Liver (tissue), 10 donors: ENCODE measurements at places on chromosomes 12 and 14. TPM values are rescaled to one million over a fixed set of nuclear protein-coding genes. Genes with fewer than 3 reads are reported as not detected.

Gene PDZRN4
- total RNA-seq = 1.1 TPM

Gene PDE3A
- 3.8 TPM for total RNA-seq

DNA sequence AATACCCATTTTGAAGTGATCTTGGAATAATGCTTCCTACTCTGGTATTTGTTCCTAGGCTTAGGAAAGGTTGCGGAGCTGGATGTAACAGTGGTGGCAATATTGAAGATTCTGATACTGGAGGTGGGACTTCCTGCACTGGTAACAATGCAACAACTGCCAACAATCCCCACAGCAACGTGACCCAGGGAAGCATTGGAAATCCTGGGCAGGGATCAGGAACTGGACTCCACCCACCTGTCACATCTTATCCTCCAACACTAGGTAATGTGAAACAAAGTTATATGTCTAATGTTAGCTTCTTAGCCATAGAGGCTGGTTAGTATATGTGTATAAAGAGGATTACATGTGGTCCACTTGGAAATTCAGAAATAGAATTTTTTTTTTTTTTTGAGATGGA lies 197.9 kb downstream of the PCNX1 start:
- DNase-seq = no peak

Gene TAS2R7
- 0.42 TPM for total RNA-seq

DNA sequence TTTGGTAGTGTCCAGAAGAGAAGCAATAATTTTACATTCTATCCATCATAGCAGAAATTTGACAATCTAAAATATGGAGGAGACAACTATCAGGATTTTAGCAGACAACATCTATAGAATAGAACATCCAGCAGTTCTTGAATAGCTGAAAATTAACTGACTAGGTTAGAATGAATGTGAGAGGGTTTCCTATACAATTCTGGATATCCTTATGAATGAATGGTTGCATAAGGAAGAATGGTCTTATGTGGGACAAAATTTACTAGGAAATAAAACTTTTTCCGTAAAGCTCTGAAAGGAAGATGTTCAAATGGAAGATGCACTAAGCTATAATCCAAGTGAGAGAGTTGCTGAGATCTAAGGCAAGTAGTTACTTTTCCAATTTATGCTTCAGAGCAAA lies at the start of gene OR6C3:
Gene OR6C3 (plus strand): TSS at position 301 of the 400 bp plus-strand sequence. CDS start 955 bp downstream, outside the sequence.
- DNase-seq = no peak

Gene EGLN3
- 1.6 TPM for total RNA-seq

Gene SLC25A47
- total RNA-seq = 23.7 TPM

- no peak for DNase-seq
Observed at GRCh38 chr12:58629376-58629775, 290.9 kb downstream of the LRIG3 start.

- DNase-seq = no peak
Observed at GRCh38 chr12:132604151-132604618, 6.2 kb downstream of the LRCOL1 start.

GRCh38 chr12:96327889-96328288 lies 72.3 kb downstream of the CDK17 start:
- DNase-seq = no peak

DNA sequence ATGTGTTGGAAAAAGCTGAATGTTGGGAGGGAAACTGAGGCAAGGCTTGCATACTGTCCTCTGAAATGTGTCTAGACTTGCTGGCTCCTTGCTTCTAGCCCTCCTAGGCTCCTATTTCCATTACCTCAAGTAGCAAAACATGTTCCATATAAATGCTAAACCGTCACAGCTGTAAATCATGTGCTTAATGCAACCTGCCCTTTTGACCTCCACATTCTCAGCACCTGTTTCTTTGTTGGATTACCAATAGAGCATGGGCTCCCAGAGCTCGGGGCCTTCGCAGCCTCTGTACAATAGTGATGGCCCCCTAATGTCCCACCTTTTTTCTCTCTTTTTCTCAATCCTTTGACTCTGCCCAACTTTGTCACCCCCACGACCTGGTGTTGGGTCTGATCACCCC lies 23.3 kb downstream of the RERGL start:
- no peak for DNase-seq

- DNase-seq = no peak
Observed at GRCh38 chr12:70091021-70091521, 152.2 kb upstream of the CNOT2 start.

- DNase-seq = no peak
Observed at GRCh38 chr12:47867495-47867941, 37.3 kb downstream of the VDR start.

DNA sequence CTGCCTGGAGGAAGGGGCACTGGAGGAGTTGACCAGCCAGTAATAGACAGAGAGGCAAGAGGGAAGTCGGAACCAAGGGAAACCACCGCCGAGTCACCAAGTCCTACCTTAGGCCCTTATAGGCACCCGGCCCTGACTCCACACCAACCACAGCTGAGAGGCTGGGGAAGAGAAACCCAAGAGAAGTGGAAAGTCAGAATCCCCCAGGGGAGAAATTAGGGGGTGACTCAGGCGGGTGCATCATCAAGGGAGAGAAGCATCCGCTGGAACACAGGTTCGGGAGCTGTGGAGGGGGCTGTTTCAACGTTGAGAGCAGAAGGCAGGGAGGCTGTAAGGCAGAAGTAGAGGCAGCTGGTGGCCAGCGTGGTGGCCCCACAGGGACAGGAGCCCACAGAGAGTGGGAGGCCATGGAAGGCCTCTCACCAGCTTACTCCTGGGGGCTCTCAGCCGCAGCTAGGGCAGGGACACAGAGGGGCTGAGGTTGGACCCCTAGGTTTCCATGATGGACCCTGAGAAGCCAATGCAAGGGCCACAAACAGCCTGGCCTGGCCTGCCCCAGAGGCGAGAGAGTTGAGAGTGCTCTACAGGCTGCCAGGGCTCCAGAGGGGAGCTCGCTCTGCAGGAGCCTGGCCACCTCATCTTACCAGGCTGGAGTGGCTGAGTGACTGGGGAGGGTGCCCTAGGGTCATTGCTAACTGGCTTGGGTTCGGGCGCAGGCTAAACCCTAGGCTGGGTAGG lies 1.4 kb upstream of the TRMT61A start:
- no peak for DNase-seq

GRCh38 chr12:19761463-19761862 lies 322.2 kb downstream of the AEBP2 start:
- DNase-seq = no peak

DNA sequence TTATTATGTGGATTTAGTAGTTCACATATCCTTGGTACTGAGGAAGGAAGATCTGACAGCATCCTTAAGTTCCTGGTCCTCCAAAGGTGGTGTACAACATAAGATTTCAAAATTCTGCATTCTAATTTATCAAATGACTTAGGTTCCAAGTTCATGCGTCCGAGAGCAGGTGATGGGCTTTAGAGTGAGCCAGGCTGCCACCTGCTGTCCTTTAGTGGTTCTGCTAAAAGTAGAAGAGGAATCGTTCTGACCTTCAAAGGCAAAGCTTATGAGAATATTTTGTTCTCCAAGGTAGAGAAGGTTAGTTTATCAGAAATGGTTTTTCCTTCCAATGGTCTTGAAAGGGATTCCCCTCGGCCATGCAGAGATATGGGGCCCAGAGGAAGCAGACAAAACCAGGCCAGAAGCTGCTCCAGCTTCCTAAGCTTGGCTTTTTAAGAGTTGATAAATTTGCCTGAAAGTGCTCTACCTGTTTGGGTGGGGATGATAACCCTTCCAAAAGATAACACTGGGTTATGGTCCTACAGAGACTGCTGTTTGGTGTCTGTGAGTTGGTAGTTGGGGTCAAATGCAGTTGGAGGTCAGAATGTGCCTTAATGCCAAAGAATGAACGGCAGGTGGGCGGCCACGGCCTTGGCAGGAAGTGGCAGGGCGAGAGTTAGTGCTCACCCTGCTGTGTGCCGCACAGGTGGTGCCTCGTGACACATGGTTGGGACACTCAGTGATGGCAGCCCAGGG lies 29.1 kb upstream of the LRTM2 start:
- peak; percentile 69 for DNase-seq

- no peak for DNase-seq
Observed at GRCh38 chr12:124232654-124232987, 62.3 kb upstream of the RFLNA start.

DNA sequence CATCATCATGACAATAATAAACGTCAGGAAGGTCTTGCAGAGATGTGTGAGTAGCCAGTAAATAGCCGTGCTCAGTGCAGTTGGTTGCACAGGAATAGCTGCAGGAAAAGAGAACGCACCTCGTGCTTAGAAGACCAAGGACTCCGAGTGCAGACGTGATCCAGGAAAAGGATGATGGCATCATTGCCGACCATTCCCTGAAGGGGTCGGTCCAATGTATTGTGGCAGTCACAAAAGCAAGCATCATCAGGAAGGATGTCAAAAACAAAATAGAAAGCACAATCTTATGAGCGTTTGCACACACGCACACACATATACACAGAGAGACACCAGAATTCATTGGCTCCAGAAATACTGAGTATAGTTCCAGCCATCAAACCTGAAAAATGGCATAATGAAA lies 12.8 kb downstream of the DUSP6 start:
- no peak for DNase-seq

- no peak for DNase-seq
Observed at GRCh38 chr12:15868186-15868585, 14.0 kb upstream of the STRAP start.

Gene SERPINA5
- 250 TPM for total RNA-seq

DNA sequence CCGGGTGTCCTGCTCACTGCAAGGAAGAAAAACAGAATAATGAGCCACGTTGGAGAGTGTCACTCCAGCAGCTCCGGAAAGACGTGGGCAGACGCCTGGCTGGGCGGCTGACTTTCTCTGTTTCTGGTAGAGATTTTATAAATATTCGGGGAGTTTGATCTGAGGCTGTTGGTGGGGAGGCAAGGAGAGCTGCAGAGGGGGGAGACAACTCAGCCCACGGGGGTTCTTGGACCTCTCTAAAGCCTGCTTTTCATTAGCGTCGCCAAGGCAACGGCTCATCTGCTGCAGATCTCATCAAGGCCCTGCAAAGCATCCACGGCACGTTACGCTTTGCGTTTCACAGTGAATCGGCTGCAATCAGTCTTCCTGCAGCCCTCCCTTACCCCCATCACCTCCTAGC lies 207.2 kb downstream of the ZFP36L1 start:
- DNase-seq = no peak

Gene SLC39A2
- total RNA-seq = 0.08 TPM

GRCh38 chr12:104132351-104132956 lies 5.6 kb downstream of the NFYB start:
- no peak for DNase-seq

- DNase-seq = no peak
Observed at GRCh38 chr12:109679501-109680263, 33.9 kb upstream of the FAM222A start.

Gene CLEC9A
- not detected for total RNA-seq

Gene OTOGL
- 0.08 TPM for total RNA-seq

Gene LRP1
- total RNA-seq = 151 TPM

Gene OXA1L
- 64.2 TPM for total RNA-seq

DNA sequence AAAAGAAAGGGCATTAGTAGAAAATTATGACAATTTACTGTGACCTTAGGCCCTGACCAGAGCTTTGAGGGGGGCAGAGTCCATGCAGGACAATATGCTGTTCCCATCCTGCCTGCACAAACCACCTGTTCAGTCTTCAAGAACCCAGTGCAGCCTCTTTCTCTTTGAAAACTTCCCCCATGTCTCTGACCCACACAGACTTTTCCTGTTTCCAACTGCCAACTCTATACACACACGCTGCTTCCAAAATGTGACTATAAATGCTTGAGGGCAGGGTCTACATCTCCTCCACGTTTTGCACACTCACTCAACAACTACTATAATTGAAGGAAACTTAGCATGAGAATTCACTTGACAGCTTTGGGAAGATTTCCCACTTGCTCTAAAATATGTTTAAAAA lies 36.6 kb upstream of the SYCP3 start:
- no peak for DNase-seq

DNA sequence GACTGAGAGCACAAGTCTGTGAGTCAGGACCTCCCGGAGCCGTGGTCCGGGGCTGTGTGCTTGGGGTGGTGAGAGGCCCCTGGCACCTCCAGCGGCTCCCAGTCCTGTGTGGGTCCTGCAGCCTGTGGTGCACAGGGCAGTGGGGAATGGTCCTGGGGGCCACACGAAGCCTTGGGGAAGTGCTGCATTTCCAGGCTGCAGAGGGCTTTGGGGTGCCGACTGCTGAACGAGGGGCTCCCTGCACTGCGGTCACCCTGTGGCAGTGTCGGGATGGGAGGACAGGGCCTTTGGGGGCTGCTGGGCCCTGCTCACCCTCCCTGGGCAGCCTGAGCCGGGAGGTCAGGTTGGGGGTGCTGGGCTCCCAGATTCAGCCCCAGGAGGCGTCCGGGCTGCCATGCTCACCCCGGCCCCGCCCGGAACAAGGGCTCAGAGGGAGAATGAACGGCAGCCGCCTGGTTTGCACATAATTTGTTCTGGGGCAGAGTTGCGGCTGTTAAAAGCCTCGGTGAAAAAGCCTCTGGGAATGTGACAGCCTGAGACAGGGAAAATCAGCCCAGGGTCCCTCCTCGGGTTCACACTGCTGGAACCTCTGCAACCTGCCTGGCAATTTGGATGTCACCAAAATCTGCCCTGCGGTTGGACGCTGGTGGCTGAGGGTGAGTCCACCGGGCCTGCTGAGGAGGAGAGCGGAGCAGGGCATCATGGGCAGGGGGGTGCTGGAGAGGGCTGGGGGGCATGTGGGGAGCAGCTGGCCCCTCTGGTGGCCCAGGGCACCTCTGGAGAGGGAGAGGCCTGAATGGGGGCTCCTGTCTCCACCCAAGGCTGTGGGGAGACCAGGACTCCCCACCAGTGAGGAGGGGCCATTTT lies 109.2 kb downstream of the KIF26A start:
- no peak for DNase-seq

- no peak for DNase-seq
Observed at GRCh38 chr12:121085069-121085468, 46.0 kb upstream of the OASL start.

DNA sequence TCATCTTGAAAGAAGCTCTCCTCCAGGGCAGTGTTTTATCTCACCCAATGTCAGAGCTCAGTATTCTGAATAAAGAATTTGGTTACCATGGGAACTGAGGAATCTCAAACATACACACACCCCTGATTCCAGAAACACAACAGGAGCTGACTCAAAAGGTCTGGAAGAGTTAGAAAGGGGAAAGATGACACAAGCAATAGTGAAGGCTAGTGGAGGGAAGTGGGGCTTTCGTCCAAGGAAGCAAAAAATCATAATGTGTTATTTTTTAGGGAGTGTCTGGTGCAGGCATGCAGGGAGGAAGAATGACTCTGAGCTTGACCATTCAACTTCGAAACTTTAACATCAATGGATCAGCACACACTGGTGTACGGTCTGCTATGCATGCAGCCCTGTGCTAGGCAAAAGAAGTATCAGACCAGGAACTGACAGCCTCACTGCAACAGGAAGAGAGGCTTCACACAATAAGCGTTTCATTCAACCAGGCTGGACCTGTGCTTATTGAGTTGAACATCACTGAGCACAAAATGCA lies 20.3 kb downstream of the HEBP1 start:
- no peak for DNase-seq

Gene SIRT4
- 1.6 TPM for total RNA-seq

GRCh38 chr14:30813216-30813615 lies 61.1 kb upstream of the COCH start:
- no peak for DNase-seq
